Spinal cord (tissue), 10 donors: ENCODE measurements at places on chromosomes 12 and 14.
A peak's percentile ranks its signal among the peaks of the same experiment; 100 is the strongest.

DNA sequence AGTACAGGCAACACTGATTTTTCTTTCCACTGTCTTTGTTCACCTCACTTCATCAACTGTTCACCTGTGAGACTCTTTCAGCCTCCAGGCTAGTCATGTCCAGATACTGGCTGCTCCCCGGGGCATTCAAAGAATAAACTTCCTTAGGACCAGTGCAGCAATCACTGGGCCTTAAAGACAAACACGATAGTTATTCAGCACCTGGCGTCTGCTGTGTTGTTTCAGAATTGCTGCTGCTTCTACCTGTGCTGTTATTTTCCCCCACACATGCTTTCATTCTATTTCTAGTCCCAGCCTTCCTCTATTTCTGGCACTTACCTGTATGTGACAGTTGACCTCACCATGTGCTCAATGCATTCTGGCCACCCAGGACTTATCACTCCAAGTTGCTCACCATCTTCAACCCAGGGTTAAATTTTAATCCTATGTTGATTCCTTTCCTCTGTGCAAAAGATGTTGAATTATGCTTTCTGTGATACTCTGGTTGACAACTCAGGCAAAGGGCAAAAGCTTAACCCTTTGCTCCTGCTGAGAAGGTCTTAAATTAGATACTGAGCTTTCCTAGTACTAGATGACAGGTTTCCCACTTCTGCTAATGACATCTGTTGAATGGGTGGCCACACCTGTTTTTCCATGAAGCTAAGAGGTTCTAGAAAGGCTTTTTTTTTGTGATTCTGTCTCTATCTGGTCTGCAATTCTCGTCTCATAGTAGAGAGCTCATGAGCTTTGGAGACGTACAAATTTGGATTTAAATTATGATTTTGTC is 41.4 kb downstream of the PTPRQ start:
- no peak overlapping the region for H3K27ac ChIP-seq
- no peak overlapping the region for H3K4me3 ChIP-seq
- no peak for DNase-seq

DNA sequence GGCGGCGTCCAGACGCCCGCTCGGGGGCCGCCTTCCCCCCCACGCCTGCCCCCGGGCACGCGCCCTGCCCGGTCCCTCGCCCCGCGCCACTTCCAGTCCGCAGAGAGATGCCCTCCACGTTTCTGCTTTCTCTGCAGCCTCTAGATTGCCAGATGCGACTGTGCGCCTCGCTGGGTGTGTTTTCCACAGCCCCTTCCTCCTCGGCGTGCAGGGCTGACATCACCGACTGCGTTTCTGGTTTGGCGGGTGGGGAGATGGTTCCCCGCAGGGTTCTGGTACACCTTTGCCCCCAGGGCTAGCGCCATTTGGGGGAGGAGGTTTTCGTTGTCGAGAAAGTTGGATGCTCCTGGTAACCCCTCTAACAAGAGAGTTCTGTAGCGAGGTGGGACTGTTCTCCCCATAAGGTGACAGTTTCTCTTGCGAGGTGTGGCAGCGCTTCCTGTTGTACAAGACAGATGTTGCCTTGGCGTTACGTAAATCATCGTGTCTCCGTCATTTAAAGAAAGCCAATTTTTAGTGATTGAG is 1.5 kb downstream of the CALM1 start:
- H3K27ac ChIP-seq, result peak overlapping the region; percentile 70
- peak overlapping the region; percentile 95 for H3K4me3 ChIP-seq
- peaks cover 25% of the 10 kb centered on the region for H3K36me3 ChIP-seq
- DNase-seq, result no peak

DNA sequence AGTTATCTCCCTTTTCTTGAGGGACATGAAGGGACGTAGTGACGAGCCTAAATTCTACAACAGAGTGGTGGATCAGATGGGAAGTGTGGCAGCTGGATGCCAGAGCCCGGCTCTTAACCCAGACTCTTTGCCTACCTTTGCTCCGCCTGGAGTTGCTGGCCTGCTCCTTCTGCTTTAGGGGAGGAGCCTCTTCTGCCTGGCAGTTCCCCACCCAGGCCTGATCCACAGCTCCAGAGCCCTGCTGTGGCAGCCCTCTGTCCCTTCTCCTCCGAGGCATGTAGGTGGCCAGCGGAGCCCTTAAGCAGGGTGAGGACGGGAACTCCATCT is 2.3 kb upstream of the PRPH start:
- peaks cover 46% of the 10 kb centered on the region for H3K4me1 ChIP-seq
- no peak for DNase-seq
- peaks cover 64% of the 10 kb centered on the region for H3K27me3 ChIP-seq
- no peaks in the 10 kb centered on the region for H3K36me3 ChIP-seq
- H3K27ac ChIP-seq, result no peak overlapping the region

GRCh38 chr14:106506881-106507305 is 980.5 kb downstream of the TMEM121 start:
- H3K27ac ChIP-seq, result no peak overlapping the region
- no peak overlapping the region for H3K4me3 ChIP-seq
- no peak for DNase-seq
- H3K27me3 ChIP-seq, result no peaks in the 10 kb centered on the region

- H3K27ac ChIP-seq, result no peak overlapping the region
- no peak overlapping the region for H3K4me3 ChIP-seq
- H3K36me3 ChIP-seq, result peaks cover 17% of the 10 kb centered on the region
- DNase-seq, result no peak
- no peaks in the 10 kb centered on the region for H3K27me3 ChIP-seq
Measured at GRCh38 chr14:65012353-65012752, 25.7 kb downstream of the FNTB start.

DNA sequence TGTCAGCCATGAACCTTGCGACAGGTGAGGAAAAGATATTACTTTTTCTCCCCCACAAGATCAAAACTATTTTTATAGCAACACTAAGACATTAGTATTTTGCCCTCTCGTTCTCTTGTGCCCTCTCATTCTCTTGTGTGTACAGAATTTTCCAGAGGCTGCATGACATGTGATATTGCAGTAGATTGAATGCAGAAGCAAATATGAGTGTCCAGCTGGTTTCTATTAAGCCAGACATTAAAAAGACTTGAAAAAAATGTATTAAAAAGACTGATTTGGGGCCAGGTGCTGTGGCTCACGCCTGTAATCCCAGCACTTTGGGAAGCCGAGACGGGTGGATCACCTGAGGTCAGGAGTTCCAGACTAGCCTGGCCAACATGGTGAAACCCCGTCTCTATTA is 63.7 kb upstream of the ZFP36L1 start:
- no peaks in the 10 kb centered on the region for H3K27me3 ChIP-seq
- no peak overlapping the region for H3K4me3 ChIP-seq
- no peaks in the 10 kb centered on the region for H3K4me1 ChIP-seq

DNA sequence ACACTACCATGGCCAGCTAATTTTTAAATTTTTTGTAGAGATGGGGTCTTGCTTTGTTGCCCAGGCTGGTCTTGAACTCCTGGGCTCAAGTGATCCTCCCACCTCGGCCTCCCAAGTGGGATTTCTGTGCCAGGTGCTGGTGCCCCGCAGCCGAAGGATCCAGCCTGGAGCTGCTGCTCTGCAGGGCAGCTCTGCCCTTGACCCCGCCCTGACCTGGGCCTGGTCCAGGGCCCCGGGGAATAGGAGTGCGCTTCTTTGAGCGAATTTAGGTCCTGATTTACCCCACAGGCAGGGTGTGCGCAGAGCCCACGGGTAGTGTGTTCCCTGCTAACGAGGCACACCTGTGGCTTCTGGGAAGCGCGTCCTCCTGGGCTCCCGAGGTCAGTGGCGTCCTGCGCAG is 15.2 kb downstream of the ACADS start:
- DNase-seq, result no peak
- no peaks in the 10 kb centered on the region for H3K4me1 ChIP-seq
- peaks cover 50% of the 10 kb centered on the region for H3K36me3 ChIP-seq
- H3K27me3 ChIP-seq, result no peaks in the 10 kb centered on the region
- H3K27ac ChIP-seq, result no peak overlapping the region
